Common myeloid progenitor, CD34-positive (primary cell): ENCODE measurements at places on chromosomes 5 and 9.

DNA sequence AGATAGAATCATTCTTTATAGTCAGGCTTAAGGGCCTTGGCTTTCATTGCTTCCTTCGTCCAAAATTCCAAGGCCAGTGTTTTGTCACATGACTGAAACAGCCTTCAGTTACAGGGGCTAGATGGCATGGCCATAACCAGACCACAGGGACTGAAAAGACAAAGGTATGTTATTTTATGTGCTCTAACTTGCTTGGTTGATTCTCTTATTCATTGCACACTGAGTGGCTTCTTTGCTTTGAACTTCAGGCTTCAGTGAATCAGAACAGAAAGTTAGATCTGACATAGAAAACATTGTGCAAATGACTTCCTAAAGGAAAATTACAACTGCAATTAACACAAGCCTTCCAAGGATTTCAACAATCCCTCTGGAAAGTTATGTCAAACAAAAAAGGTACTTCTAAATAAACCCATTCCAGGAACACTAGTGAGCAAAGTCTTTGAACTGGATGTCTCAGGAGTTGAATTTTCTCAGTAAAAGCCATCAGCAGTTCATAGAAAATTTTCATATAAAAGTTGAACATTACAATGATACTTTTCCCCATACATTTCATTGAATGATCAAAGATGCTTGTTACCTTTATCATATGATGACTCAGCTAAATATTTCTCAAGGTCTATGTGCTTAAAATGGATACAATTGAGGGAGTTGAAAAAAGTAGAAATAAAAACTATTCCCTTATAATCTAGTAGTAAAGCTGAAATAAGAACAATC, 355.3 kb downstream of the TMEM232 start:
- DNase-seq, result no peak

DNA sequence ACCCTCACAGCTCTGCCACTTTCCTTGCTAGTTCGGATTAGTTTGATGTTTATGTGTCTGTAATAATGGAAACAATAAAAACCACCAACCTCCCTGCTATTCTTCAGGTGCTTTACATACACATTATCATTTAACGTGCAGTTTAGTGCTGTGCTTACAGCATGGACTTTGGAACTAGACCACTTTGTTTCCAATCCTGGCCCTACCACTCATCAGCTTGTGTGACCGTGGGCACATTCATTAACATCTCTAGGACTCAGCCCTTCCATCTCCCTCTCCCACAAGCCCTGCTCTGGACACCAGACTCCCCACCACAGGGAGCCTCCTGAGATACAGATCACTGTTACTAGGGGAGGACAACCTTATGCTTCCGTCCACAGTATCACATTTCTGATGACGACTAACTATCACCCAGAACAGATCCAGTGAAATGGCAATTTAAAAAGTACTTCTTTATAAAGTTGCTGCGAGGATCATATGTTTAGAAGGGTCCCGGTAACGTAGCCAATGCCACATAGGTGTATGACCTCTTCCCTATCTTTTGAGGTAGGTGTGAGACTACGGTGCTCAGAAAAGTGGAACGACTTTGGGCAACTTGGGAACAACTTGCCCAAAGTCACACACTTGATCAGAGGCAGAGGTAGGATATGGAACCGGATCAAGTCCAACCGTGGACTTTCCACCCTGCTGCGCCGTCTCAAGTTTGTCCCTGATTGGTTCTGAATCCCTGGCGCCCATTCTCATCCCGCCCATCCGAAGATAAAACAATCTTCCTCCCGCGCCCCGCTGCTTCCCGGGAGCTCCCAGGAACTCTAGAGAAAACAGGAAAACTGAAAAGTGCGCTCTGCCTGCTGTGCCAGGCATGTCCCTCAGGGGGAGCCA, 132.4 kb upstream of the NIPBL start:
- peak; percentile 36 for DNase-seq

DNA sequence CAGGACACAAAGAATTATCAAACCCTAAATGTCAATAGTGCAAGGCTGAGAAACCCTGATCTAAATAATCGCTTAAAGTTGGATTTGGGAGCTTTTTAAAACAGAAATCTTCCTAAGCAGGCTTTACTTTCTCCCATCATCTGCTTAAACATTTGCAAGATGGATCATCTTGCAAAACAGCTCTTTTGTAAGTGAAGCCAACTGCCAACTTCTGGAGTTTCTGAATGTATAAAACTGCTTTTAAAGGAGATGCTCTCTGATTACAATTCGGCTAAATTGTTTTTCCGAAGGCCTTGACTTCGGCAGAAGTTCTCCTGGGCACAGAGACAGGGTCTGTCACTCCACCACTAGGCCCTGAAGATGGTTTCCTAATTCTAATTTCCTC, 1.3 kb downstream of the PTPN3 start:
- DNase-seq, result no peak

DNA sequence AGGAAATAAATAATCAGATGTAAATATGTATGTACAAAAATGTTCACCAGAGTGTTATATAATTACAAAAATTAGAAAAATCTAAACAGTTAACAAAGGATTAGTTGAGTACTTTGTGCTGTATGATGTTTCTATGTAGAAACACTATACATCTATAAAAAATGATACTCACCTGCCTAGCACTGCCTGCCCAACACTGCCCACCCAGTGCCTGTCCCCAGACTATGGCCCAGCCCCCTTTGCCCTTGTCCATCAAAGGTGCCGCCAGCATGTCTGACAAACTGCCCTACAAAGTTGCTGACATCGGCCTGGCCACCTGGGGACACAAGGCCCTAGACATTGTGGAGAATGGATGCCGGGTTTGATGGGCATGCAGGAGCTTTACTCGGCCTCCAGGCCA, 6.1 kb upstream of the MEGF9 start:
- DNase-seq, result no peak

GRCh38 chr9:114656301-114656700, 1.3 kb downstream of the TEX53 start:
- no peak for DNase-seq

DNA sequence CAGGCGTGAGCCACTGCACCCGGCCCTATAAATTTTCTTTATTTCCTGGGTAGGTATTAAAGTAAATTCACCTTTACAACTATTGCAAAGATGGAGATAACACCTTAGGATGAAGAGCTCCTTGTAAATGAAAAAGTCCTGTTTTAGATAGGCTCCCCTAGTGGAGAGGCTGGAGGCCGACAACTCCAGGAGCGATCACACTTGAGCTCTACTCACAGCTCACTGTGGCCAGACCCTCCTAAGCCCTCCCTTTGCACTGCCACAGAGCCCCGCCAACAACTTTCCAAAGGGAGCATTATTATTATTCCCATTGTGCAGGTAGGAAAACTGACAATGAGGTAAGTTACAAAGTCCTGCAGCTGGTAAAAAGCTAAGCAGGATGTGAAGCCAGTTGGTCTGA, 139.1 kb upstream of the ERCC6L2 start:
- DNase-seq, result no peak

GRCh38 chr5:154118893-154119336, 71.6 kb upstream of the GALNT10 start:
- DNase-seq, result no peak

- DNase-seq, result no peak
Measured at GRCh38 chr5:147406636-147407035, 103.2 kb downstream of the DPYSL3 start.

GRCh38 chr5:141574122-141574510, 44.7 kb downstream of the DIAPH1 start:
- no peak for DNase-seq

DNA sequence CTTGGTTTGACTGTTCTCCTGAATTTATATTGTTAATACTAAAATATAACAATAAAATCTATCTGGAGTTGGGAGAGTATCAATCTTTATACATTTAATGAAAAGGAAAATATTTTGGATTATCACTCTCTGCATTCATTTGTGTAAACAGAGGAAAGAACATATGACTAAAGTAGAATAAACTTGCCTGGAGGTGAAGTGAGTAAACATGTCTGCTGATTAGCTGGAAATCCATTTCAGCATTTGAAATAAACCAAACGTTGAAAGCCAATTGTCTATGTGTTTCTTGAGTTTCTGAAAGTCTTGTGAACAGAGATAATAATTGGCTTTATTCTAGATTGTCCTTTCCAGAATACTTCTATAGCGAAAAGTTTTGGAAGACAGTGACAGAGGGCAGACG, 776.2 kb downstream of the SEMA5A start:
- no peak for DNase-seq

- DNase-seq, result no peak
Measured at GRCh38 chr5:19568004-19568403, 420.0 kb downstream of the CDH18 start.

DNA sequence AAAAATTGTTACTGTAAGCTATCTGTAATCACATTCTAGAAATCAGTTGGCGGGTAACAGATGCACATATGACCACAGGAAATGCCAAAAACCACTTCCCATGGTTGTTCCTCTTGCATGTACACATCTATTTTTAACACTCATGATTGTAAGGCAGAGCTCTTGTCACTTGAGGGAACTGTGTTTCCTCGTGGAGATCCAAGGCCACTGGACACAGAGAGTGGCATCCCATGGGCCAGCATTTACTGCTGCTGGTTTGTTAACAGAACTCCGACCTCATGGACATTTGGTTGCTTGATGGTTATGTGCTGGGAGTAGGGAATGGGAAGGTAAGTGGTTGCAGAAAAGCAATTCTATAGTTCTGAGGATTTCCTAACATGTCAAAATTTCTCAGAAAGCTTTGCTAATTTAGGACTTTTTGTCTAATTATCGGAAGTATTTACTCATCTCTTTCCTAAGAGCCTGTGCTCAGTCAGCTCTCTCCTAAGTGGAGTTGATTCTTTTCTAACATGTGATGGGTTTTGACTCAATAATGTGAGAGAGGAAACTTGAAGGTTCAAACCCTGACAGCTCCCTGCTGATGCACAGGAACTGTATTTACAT, 202.0 kb upstream of the NR3C1 start:
- DNase-seq, result peak; percentile 98

DNA sequence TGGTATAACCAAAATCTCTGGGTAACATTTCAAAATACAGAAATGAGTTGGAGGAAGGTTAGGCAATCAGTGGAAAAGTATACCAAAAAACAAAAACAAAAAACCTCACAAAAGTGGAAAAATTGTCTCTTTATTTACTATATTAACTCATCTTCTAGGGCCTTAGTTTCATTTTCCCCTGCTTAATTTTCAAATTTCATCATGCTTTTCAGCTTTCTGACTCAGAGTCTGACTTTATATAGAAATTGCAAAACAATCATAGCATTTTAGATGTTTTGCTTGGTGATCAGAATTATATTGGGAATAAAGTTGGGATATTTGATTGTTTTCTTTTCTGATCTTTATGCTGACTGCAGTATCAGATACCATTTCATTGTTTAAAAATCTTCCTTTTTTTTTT, 257.0 kb upstream of the PRR16 start:
- peak; percentile 14 for DNase-seq
